ENCODE measurements at places on chromosomes 5 and 9.

GRCh38 chr9:132937463-132937901 is 6.9 kb downstream of the TSC1 start:
- DNase-seq, result no peak

DNA sequence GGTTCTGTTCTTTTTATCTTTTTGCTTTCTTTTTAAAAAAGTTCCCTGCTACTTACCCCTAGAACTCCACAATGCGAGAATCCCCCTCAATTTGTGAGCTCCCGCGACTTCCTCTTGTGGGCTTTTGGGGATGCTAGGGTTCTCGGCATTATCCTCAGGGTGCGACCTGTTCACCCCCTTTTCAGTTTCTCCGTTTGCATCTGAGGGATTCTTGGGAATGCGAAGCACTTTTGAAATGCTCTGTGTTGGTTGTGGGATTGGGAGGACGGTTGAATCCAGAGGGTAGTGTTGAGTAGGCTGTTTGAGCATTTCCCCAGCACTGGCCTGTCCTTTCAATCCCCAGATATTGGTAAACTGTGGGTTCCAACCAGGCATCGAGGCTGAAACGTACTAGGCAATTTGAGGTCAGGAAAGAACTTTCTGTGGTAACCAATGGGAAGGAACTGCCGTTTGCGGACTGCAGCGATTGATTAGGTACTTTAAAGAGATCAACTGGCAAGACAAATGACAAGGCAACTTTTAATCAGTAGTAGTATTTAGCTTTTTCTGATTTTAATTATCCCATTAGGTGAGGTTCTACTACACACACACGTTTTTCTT is 415 bp downstream of the XRCC4 start:
- DNase-seq, result no peak

GRCh38 chr5:138213161-138214029 is at the start of gene CDC23:
CDC23 (minus strand) TSS chr5:138213323; CDS start chr5:138213312, 11 bp downstream.
- peak; percentile 74 for DNase-seq

DNA sequence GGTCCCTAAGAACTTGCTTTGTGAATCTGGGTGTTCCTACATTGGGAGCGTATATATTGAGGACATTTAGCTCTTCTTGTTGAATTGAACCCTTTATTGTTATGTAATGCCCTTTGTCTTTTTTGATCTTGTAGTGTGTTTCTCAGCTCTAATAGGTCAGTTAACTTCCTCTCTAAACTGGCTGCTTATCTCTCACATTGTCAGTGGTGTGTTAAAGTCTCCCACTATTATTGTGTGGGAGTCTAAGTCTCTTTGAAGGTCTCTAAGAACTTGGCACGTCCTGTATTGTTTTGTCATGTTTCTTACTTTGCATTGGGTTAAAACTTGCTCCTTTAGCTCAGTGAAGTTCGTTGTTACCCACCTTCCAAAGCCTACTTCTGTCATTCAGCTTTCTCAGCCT is 36.2 kb downstream of the RIC1 start:
- DNase-seq, result no peak

DNA sequence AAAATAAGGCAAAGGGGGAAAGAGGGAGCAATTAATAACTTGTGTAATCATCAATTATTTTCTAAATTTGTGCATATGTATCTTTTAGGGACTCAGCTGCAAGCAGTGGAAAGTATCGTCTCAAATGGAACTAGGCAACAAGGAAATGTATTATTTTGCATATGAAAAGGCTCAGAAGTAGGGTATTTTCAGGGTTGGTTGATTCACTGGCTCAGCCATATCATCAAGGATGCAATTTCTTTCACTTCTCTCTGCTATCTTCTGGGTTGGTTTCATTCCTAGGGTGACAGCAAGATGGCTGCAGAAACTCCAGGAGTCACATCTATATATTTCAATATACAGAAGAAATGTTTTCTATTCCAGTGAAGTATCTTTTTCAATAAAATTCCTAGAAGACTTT is 509.8 kb downstream of the DMAC1 start:
- DNase-seq, result no peak

- DNase-seq, result no peak
Observed at GRCh38 chr9:121999556-121999955, 93.6 kb downstream of the TTLL11 start.

- peak; percentile 12 for DNase-seq
Observed at GRCh38 chr5:96657068-96657467, 5.1 kb upstream of the CAST start.

DNA sequence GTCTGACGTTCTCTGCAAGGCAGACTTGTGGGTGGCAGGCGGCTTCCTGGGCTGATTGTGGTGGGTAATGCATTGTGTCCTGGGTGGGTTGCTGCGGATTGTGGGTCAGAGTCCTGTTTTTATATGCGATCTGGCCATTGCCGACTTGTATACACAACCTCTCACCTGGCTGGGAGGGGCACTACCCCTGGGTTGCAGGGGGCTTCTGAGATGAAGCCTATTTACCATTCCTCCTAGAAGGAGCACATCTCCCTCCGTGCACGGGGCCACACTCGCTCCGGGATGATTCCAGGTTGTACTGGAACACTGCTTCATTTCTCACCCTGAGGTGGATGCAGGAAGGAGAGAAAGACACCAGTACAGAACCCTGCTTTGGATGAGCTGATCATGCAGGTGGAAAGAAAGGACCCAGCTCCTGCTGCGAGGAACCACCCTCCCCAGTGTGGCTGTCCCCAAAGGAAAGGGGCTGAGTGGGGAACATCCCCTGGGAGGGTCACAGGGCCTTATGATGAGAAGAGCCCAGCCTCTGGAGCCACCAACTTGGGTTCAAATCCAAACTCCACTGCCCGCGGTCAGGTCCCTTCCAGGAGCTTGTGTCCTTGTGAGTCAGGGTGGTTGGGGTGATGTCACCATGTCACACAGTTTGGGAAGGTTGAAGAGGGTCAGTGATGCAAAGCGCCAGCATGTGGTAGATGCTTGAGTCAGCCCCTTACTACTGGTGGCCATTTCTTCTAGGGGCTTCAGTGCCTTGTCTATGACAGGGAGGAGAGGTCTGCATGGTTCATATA is 151.8 kb upstream of the COL5A1 start:
- no peak for DNase-seq

GRCh38 chr9:126558051-126558665 is 55.6 kb upstream of the LMX1B start:
- DNase-seq, result peak; percentile 28

DNA sequence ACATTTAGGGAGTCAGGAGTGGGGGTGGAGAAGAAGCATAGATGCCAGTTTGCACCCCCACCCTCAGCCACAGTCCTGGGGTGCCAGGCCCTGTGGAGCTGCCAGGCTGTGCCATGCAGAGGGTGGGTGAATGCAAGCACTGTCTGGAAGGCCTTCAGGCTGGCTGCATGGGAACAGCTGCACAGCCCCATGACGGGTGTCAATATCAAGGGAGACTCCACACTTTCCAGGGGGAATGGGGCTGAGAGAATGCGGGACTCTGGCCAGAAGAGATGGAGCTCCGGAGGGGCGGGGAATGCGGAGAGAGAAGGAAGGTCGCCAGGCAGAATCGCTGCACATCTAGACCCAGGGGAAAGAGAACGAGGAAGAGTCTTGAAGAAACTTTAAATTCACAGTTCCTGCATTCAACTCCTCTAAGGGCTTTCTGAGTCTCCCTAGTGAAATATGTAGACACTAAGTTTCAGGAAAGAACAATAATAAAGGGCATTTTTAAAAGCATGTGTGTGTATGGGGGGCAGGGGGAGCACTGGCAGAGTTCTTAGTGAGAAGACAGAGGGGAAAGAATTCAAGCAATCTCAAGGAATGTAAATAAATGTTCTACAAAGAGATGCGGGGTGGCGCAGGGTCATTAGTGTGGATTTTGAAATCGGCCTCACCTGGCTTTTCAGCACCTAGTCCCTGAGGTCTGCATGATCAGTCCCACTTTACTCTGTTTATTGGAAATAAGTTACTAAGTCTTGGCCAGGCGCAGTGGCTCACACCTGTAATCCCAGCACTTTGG is 59.1 kb downstream of the BOD1 start:
- no peak for DNase-seq

DNA sequence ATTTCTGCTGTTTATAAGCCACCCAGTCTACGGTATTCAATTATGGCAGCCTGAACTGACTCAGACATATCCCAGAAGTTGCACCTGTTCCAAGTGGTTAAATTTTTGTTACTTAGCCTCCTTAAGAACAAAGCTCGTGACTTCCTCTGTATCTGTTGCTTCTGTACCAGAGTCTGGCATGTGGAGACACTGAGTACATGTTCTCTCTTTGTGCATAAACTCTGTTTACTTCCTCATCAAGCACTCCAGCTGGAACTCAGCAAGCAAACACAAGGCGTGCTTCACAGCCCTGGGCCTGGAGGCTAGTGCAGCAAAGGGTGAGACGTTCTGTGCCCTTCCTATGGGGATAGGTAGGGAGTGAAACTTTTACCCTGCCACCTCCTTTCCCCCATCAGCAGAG is 19.0 kb downstream of the C9orf152 start:
- no peak for DNase-seq

GRCh38 chr5:149438711-149439132 is 59.6 kb upstream of the IL17B start:
- DNase-seq, result no peak

DNA sequence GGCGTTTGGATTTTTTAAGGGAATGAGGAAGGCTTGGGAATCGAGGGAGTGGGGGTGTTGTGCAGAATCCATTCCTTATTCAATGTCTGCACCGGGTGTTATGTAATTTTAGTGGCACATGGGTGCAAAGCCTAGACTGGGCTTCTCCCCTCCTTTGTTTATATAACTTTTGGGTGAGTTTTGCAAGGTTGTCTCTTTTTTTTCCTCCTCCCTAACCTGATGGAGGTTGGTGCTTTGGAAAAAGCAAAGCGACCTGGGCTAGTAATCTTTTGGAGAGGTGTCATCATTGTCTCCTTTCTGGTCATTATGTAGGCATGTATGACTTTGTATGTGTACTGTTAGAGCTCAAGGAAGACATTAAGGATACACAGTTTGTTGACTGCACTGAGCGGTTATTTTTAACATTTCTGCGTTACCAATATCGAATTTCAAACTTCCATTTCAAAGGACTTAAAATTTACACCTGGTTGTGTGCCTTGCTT is 3.1 kb downstream of the SMARCA2 start:
- DNase-seq, result no peak

- no peak for DNase-seq
Observed at GRCh38 chr5:107451028-107451427, 219.7 kb downstream of the EFNA5 start.

DNA sequence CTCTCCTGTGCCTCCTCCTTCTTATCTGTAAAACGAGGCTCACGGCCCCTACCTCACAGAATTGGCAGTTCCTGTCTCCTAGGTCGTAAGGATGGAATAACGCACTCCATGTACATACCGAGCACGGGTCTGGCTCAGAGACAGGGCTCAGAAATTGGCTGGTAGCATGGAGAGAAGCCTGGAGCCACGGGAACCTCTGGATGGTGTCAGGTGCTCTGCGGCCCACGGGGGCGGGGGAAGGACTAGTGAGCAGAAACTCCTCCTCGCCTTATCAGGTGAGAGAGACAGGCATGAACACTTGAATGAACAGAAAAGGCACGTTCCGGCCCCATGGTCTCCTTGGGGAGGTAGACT is 15.4 kb upstream of the C5orf47 start:
- no peak for DNase-seq

GRCh38 chr5:113110117-113110516 is 133.5 kb downstream of the DCP2 start:
- no peak for DNase-seq

DNA sequence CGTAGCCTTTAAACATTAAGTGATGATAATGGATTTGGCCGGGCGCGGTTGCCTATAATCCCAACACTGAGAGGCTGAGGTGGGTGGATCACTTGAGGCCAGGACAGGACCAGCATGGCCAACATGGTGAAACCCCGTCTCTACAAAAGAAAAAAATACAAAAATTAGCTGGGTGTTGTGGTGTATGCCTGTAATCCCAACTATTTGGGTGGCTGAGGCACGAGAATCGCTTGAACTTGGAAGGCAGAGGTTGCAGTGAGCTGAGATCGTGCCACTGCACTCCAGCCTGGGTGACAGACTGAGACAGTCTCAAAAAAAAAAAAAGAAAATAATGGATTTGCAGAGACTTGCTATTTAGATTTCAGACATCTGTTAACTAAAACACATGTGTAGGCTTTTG is 9.2 kb upstream of the MATR3 start:
- no peak for DNase-seq

DNA sequence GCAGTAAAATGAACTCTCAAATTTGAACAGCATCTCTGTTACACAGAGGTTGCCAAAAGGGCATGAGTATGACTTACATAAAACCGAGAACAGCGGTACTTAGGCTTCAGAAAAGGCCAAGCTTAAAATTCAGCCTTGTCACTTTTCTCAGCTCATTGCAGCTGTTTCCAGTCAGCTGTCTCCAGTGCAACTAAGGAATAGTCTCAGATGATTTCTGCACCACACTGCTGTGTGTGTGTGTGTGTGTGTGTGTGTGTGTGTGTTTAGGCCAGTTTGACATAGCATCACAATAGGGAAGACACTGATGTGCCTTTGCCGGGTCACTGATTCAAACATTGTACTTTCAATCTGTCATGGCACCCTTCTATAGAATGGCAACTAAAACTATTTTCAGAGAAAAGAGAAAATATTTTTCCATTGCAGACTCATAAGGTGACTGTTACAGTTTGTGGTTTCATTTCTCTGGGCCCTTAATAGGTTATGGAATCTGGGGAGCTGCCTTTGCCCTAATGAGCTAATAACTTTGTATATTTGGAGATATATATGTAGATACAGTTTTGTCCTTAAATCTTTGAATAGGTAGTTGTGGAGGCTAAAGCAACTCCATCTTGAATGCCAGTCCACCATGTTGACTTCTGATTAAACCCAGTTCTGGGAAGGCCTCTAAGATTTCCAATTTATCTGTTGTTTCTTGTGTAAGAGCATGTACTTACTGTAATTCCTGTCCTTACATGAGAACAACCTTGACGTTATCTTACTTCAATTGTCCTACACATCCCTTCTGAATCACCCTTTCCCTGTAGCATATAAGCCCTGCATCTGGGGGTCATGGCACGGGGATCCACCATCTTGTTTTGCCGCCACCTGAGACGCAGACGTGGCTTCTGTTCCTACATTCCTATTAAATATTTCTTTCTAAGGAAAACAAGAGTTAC is 4.5 kb downstream of the LSM11 start:
- no peak for DNase-seq

DNA sequence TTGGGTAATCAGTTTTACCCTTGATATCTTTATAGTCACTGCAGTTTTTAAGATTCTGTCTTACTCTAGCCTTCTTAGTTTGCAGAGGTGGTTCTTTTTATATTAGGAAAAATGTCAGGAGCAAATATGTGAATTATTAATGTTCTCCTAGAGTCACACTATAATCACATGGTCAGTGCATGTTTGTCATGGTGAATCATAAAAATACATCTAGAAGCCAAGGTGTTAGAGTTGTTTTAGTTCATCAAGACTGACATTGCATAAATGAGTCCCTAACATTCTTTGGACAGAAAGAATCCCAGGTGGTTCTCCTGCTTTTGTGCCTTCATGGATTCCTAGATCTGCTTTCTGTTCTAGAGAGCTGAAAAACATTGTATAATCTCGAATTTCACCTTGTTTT is 22.9 kb downstream of the ATG10 start:
- DNase-seq, result no peak

- DNase-seq, result no peak
Observed at GRCh38 chr9:137876781-137877386, 698 bp upstream of the CACNA1B start.

All from stimulated activated CD4-positive, alpha-beta T cell treated with anti-CD3 and anti-CD28 coated beads, Interleukin-15, amount 100 ng/mL, for 1 hour (primary cell).